ENCODE measurements at places on chromosomes 4 and X.

GRCh38 chrX:44245733-44246132 lies 97.7 kb downstream of the EFHC2 start:
- DNase-seq, result no peak

DNA sequence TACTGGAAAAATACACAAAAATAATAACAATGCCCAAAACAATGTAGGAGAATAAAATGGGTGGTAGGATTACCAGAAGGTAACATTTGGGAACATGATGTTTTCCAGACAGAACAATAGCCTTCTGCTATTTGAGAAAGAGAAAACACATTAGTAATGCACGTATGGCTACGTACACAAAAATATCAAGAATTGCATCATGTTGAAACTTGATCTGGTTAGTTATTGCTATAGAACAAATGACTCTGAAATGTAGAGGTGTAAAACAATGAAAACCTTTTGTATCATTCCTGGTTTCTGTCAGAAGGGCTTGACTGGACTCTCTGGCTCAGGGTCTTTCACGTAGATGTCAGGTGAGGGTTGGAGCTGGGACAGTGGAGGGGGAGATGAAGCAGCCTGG lies 1040.0 kb downstream of the FAT4 start:
- no peak for DNase-seq

- no peak for DNase-seq
Measured at GRCh38 chr4:16991450-16991849, 93.0 kb upstream of the LDB2 start.

DNA sequence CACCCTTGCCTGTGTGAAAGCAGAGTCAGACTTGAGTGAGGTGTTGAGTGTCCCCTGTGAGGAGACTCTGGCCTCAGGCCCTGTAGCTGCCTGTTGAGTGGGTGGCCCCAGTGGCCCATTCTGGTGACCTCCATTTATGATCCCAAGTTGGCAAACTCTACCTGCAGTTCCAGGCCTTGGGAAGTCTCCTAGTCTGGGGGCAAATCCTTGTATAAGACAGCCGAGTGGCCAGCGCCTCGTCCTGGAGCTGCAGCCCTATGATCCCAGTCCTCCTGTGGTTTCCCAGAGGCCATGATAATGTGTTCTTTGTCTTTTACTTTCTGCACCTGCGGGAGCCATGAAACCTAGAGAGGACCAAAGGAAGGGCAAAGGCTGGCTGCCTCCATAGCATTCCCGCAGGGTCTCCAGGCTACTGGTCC lies 58.7 kb downstream of the NBDY start:
- DNase-seq, result no peak

- DNase-seq, result no peak
Measured at GRCh38 chrX:106581856-106582255, 29.9 kb upstream of the RADX start.

GRCh38 chrX:78934866-78935265 lies 10.3 kb upstream of the P2RY10 start:
- DNase-seq, result no peak

- no peak for DNase-seq
Measured at GRCh38 chr4:13986548-13986947, 359.0 kb upstream of the BOD1L1 start.

GRCh38 chrX:71301195-71301924 lies at the start of gene ITGB1BP2:
Gene ITGB1BP2, plus strand, starts transcription at chrX:71301750. Its CDS starts 57 bp downstream, at chrX:71301807.
- no peak for DNase-seq

DNA sequence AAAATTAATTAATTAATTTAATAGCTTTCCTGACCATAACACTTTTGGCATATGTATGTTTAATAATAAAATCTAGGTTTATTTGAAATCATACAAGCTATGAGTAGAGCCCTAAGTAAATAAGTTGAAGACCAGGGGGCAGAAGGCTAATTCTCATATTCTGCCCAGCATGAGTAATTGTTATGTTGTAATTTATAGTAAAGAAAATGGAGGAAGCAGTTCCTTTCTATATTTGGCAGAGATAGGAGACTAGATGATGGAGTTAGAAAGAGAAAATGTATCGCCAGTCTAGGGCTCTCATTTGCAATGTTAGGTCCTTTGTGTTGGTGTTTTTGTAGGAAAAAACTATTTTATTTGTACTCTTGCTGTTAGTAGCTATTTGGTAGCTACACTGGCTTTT lies 89.1 kb downstream of the FNIP2 start:
- no peak for DNase-seq

- no peak for DNase-seq
Measured at GRCh38 chr4:100881283-100881682, 363.5 kb upstream of the EMCN start.

GRCh38 chrX:40550066-40550465 lies 30.7 kb upstream of the ATP6AP2 start:
- DNase-seq, result peak; percentile 89

GRCh38 chr4:98470831-98471230 lies 187.6 kb downstream of the TSPAN5 start:
- DNase-seq, result no peak

- no peak for DNase-seq
Measured at GRCh38 chr4:175054980-175055379, 136.8 kb downstream of the ADAM29 start.

- DNase-seq, result no peak
Measured at GRCh38 chr4:87118421-87118820, 102.0 kb downstream of the KLHL8 start.

Measured in erythroblast (primary cell).